Chondrocyte (in vitro differentiated cells): ENCODE measurements at places on chromosomes 16 and 17. TPM values are rescaled to one million over a fixed set of nuclear protein-coding genes. Genes with fewer than 3 reads are reported as not detected.

DNA sequence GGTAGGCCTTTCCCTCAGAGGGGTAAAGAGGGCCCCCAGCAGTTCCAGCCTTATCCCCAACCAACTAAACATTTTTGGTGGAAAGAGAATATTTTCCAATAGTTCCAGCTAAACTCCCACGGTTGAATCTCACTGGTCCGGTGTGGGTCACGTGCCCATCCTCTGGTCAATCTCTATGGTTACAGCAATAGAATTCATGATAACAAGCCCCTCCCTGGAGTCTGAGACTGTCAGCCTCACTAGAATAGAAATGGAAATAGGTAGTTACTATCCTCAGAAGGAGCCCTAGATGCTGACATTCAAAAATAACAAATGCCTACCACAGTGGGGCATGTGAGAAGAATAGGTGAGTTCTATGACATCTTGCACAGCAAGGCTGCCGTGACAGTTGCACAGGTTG, 37.5 kb upstream of the LITAF start:
- H3K27ac ChIP-seq, result no peak overlapping the region
- H3K27me3 ChIP-seq, result no peaks in the 10 kb centered on the region
- H3K4me1 ChIP-seq, result peaks cover 51% of the 10 kb centered on the region
- DNase-seq, result no peak
- H3K36me3 ChIP-seq, result peaks cover 1% of the 10 kb centered on the region

GRCh38 chr17:8556074-8556473, 74.5 kb downstream of the MYH10 start:
- H3K27ac ChIP-seq, result peak overlapping the region; percentile 58
- DNase-seq, result no peak
- peaks cover 29% of the 10 kb centered on the region for H3K4me1 ChIP-seq
- H3K27me3 ChIP-seq, result no peaks in the 10 kb centered on the region
- H3K36me3 ChIP-seq, result peaks cover 28% of the 10 kb centered on the region

DNA sequence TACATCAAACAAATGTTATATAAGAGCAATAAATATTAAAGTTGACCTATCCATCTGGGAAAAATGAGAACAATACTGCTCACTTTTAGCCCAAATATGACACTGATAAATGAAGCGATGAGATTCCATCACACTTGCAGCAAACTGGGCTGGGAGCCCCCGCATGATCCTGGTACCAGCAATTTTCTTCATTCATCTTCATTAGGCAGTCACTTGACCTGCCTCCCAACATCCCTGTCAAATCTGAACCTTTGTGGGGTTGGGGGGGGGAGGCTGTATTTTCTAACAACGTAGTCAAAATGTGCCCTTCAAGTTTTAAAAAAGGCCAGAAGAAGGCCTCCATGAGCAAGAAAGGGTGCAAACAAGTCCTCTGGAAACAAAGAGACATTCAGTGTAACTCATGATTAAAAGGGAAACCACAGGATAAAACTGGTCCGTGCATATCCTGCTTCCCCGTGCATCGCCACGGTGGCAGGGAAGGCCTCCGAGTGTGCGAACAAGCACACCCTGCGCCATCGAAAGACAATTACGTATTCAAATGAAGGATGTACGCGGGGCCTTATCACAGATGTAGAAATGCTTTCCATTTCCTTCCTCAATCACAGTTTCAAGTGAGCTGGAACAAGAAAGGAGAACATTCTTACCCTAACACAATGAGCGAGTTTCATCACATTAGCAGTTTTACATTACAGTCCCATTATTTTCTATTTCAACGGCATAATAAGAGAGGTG, 48.4 kb downstream of the TOX3 start:
- no peak overlapping the region for H3K4me3 ChIP-seq
- H3K27ac ChIP-seq, result no peak overlapping the region
- H3K4me1 ChIP-seq, result peaks cover 7% of the 10 kb centered on the region

DNA sequence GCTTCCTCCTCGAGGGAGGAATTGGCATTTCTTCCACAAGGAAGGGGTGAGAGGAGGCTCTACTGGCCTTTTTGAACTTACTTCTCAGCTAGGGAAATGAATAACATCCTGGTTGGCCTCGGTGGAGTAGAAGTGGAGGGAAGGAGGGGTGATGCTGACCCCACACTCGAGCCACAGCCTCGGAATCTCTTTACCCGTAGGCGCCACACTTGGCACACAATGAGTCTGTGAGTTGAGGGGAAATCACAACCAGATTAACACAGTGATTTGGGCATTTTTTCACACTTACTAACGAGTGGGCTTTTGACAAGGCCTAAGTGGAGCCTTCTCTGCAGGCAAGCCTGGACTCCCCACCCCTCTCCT, 47.3 kb upstream of the TBX2 start:
- peaks cover 10% of the 10 kb centered on the region for H3K4me1 ChIP-seq
- DNase-seq, result no peak
- no peak overlapping the region for H3K4me3 ChIP-seq

The SEPTIN12 gene
- not detected in 3 replicates for total RNA-seq

The SLC12A4 gene
- 117 to 138 TPM (median 132 TPM) in 3 replicates for total RNA-seq

The SLFN14 gene
- not detected in 3 replicates for total RNA-seq

DNA sequence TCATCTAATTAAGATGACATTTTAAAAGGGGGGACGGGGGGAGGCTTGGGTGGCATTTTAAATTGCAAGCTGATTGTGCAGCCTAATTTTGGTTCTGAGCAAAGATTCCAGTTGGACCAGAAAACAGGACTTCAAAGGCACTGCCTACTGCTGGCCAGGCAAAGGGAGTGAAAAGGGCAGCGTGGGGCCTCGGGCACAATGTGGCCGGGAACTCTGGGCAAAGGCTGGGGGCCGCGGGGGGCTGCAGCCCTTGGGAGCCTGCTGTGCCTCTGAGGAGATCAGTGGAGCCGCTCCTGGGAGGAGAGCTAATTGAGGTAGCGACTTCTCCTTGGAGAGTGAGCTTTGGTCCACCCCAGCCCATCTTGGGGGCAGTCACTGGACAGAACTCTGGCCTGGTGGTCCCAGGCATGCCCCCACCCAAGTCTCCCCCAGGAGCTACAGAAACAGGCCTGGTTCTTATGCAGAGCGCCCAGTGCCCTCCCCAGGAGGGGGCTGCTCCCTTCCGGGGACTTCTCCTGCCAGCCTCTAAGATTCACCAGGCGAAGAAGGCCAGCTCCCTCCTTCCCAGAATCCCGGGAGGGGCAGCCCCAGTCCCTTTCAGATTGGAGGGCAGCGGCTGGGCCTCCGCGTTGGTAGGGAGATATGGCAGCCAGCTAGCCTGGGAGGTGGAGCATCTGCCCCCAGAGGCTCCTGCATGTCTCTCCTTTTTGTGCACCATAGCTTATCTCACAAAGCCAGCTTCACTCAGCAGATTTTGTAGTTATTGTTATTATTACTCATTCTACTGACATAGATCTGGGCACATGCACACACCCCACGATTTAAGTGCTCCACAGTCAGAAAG, 115.6 kb downstream of the GNAO1 start:
- no peak overlapping the region for H3K4me3 ChIP-seq
- peak; percentile 50 for DNase-seq
- no peak overlapping the region for H3K27ac ChIP-seq
